Activated CD4-positive, alpha-beta T cell treated with anti-CD3 and anti-CD28 coated beads for 1 hour (primary cell): ENCODE measurements at places on chromosomes 5 and 9.

- no peak for DNase-seq
These were observed 59.4 kb downstream of the MED27 start for GRCh38 chr9:132020272-132020671.

DNA sequence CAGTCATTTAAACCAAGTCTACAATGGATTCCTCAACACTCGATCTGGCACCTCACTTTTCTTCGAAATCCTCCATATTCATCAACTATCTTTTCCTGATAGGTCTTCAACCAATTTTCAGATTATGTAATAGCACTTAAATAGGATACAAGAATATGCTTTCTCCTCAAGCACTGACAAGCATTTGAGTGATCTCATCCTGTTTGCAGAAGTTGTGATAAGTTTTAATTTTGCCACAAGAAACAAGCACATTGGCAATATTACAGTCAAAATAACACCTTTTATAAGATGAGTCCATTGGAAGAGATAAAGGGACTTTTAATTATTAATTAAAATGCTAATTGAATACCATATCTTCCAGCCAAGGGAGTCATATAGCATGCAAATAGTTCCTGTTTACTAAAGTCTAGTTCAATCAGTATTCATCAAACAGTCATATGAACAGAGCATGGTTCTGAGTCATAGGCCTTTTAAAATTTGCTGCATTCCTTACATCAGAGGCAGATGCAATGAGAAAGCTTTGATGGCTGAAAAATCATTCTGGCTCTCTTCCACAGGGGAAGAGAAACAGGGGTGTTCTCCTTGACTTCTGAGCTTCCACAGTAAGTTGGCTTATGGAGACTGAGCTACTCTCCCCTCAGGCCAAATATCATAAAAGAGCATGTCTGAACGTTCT lies 32.7 kb upstream of the ZCCHC9 start:
- DNase-seq, result no peak

DNA sequence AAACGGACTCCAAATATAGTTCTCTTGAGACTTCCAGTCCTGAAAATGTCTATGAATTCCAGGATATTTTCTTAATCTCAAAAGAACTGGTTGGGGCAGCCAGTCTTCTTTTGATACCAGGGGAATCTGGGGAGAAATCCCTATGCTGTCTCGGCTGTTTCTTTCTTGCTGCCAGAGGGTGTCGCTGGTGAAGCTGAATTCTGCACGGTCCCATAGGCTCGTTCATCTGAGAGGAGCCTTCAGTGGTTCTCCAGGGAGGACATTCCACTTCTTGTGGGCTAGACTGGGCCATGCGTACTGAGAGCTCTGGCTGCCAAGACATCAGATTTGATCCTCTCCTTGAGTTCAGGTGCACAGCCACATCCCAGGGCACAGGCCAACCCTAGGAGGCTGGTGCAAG lies 155.0 kb upstream of the CLINT1 start:
- no peak for DNase-seq

DNA sequence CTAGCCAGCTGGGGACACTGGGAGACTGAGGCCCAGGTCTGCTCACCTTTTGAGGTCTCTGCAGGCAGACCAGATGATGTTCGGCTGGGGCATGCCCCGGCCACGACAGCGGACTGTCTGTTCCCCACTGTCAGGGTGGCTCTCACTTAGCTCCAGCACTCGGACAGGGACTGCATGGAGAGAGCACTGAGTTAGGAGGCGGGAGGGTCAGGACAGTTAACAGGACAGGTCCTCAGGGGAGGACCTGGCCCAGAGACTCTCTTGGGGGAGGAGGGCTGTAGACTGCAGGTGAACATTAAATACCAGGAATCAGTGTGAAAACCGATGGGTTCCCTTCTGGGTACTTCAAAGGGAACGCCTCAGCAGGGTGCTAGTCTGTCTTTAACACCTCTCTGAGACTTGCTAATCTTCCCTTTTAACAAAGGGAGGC lies 25.1 kb downstream of the PDGFRB start:
- DNase-seq, result no peak

DNA sequence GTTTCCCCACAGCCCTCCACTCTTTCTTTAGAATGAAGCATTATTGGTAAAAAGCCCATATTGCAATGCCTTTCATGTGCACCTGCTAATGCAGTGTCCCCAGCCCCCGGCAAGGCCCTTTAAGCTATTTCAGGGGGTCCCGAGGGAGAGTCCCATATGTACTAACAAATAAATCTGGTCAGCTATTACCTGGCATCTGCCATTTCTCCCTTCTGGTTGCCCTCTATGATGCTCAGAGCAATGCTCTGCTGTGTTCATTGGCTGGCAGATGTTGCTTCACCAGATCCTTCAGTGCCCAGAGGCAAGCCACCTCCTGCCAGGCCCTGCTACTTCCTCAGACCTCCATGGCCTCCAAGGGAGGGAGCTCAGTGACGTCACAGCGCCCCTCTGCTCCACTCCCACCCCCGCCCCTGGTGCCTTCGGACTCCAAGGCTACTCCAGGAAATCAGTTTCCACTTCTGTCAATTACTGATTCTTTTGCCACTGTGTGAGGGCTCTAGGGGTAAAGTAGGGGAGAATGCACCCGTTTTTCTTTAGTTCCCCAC lies 201.1 kb upstream of the GLRA1 start:
- DNase-seq, result no peak

DNA sequence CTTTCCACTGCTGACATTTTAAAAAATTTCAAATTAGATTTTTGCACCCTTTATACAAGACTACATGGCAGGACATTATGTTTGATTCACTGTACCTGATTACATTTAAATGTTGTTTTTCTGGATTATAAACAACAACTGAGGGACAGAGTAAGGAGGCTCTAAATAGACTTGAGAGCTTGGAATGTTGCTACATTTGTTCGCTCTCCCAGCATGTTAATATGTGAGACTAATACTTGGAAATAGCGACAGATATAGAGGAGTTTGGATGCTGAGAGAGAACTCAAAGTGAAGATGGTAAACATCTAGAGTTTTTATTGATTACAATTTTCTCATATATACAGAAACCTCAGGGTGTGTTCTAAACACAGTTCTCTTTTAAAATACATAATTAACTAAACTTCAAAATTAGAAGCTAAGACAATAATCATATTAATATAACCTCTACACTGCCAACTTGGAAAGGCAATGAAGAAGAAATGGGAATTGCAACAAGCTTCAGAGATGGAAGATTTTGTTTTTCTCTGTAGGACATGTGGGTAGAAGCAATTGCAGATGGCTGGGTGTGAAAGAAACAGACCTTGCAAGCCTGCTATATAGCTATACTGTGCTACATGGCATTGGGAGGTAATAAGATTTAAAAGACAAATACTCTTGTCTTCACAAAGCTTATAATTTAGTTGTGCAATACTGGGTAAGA lies 1.4 kb upstream of the NDFIP1 start:
- DNase-seq, result no peak

DNA sequence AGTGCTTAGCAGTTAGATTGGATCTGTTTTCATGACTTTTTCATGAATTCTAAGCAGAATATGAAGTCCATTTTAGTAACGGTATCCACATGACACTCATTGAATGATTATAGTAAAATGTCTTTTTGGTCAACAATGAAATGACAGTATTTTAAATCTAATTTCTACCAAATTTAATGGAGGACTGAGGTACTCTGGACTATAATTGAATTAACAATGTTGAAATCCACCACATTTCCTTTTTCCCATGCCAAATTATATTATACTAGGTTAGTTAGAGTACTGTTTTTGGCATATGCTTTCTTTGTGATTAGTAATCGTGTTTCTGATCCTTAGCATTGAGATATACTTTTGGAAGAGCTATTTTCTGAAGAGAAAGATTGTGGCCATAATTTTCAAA lies 40.6 kb downstream of the CDC42SE2 start:
- DNase-seq, result no peak
